ENCODE measurements at places on chromosomes 3 and 15.

DNA sequence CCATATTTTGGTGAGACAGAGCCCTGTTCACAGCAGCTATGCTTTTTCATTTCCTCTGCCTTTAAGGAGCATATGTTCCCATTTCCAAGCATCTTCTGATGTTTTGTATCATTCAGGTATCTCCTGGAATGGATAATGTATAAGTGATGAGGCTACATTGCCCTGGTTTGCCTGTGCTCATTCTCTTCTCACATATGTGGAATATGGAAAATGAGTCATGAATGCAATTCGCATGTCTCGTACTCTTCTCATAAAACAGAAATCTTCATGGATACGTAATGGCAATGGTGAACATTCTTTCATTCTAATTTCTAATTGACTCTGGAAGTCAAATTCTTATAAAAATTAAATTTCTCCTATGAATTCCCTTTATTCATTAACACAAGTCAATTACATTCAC lies 143.1 kb downstream of the CDIN1 start:
- no peak for DNase-seq

DNA sequence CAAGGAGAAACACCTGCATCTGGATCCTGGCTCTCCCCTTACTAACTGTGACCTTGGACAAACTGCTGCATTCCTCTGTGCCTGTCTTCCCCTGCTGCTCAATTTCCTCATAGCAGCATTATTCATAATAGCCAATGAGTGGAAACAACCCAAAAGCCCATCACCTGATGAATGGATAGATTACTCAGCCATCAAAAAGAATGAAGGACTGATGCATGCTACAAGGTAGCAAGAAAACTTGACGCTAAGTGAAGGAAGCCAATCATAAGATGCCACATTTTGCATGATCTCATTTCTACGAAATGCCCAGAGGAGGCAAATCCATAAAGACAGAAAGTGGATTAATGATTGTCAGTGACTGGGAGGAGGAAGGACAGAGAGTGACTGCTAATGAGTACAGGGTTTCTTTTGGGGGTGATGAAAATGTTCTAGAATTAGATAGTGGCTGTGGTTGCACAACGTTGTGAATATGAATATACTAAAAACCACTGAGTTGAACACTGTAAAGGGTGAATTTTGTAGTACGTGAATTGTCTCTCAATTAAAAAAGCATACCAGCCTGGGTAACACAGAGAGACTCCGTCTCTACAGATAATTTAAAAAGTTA lies 11.2 kb downstream of the IGDCC4 start:
- no peak for DNase-seq

DNA sequence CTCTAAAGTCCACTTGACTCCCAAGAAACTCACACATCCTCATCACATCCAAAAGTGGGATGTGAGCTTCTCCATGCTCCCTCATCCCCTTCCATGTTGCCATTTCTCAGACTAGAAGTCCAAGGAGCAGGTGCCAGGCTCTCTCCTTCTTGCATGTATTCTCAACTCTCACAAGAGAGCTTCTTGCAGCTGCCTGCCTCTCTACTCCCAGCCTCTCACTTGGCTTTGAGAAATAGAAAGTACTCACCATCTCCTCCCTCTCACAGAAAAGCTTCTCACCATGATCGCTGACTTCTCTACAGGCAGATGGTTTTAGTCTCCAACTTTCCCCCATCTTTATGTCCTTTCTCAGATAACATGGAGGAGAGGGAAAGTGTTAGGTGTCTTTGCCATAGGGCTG lies 26.6 kb downstream of the COL8A1 start:
- DNase-seq = no peak

- DNase-seq = no peak
These were observed 89.5 kb downstream of the RAB11A start for GRCh38 chr15:65958835-65959234.

DNA sequence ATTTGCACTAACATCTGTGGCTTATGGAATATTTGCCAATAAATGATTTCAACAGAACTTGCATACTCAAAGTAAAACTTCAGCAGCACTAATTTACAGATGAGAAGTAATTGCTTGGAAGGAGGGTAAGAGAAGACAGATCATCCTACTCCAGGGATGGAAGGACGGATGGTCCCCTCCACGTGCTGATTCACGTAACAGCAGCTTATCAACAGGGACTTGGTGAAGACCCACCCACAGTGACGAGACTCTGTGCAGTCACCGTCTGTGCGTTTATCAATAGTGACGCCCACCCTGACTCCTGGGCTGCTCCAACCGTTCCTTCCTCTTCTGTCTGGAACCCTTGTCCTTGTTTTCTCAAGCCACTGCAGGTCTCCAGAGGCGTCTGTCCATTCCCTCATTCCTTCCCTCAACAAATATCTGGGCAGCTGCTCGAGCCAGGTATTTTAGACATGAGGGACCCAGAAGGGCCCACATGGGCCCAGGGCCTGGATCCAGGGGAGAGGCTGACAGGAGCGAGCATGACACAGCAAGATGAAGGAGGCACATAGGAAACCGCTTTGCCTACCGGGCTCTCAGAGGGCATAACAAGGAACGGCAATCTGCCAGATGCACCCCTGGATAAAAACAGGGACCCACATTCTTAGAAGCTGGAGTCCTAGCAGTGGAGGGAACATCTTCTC lies 33.3 kb downstream of the PCSK6 start:
- no peak for DNase-seq

DNA sequence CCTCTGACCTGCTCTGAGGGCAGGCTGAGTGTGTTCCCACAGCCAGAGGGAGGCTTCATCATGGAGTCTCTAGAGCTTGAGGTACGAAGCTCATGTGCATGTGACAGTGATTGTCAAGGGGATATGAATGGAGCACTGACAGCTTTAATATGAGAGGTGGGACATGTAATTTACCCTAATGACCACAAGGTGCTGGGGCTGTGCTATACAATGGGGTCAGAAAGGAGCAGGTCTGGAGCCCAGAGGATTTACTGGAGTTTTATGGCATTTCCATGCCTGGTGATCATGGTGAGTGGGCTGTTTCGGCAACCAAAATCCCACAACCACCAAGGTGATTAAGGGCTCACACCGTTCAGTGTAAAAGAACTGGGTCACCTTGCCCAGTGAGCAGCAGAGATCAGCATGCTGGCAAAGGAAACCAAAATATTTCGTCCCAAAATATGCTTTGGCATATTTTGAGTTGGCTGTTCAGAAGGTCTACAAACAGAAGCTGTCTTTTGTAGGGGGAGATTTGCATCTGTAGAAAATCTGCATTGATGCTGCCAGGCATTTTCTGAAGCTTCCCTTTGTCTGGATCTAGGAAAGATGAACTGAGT lies 40.1 kb upstream of the RASGRF1 start:
- DNase-seq = no peak

DNA sequence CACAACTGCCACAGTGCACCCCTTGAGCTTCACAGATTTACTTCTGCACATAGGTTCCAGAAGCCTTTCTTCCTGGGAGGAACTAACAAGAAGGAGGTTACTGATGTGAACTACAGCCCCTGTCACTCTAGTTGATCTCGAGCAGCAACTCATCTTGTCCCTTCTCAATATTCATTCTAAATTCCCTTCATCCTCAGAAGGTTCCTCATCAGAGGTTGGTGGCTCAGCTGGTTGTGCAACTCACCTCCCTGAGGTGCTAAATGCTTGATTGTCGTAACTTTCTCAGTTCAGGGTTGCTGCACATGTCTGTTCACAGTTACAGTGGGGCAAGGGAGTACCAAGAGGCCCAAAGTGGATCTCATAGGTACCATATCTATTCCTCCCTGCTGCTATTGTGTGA lies 5.7 kb upstream of the A4GNT start:
- DNase-seq = no peak

- no peak for DNase-seq
These were observed 73.8 kb downstream of the RPLP1 start for GRCh38 chr15:69526081-69527061.

GRCh38 chr3:101876142-101876541 lies 26.8 kb downstream of the NFKBIZ start:
- DNase-seq = no peak

DNA sequence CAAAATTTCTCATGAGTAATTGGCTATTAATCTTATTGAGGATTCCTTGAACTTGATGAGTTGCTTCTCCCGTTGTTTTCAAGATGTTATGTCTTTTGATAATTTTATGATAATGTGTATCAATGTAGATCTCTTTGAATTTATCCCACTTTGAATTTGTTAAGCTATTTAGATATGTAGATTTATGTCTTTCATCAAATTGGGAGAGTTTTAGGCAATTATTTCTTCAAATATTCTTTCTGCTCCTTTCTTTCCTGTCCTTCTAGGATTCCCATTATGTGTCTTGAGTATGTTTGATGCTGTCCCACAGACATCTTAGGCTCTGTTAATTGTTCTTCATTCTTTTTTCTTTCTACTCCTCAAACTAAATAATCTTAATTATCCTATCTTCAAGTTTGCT lies 68.1 kb upstream of the FGD5 start:
- DNase-seq = no peak

- DNase-seq = no peak
These were observed 15.0 kb downstream of the TASOR start for GRCh38 chr3:56667973-56668579.

GRCh38 chr3:37132334-37132733 lies 42.0 kb downstream of the LRRFIP2 start:
- DNase-seq = no peak

GRCh38 chr15:76636059-76636458 lies 269.1 kb downstream of the SCAPER start:
- no peak for DNase-seq

- no peak for DNase-seq
These were observed 13.1 kb downstream of the COL8A1 start for GRCh38 chr3:99651531-99651930.

GRCh38 chr15:86247249-86247955 lies 167.7 kb downstream of the AGBL1 start:
- DNase-seq = no peak

GRCh38 chr3:192795021-192795420 lies 67.7 kb upstream of the FGF12 start:
- DNase-seq = no peak

DNA sequence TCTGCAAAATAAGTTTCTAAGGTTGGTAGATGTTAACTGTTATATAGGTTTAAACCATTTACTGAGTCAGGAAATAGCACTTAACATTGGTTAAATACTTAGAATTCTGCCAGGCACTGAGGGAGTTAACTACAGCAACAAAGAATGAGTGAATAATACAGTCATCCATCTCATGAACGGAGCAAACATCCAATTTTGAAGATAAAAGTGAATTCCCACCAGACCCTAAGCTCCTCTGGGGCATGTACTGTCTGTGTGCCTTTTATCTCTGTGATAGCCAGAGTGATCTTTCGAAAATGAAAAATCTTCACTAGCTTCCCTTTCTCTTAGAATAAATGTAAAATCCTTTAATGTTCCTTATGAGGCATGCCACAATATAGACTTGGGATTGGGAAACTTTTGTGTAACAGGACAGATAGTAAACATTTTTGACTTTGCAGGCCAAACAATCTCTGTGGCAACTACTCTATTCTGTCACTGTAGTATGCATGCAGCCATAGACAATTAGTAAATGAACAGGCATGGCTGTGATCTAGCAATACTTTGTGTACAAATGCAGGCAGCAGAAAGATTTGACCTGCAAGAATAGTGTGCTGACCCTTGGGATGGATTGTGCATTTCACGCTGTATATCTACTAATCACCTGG lies 294.5 kb upstream of the LMCD1 start:
- DNase-seq = no peak

DNA sequence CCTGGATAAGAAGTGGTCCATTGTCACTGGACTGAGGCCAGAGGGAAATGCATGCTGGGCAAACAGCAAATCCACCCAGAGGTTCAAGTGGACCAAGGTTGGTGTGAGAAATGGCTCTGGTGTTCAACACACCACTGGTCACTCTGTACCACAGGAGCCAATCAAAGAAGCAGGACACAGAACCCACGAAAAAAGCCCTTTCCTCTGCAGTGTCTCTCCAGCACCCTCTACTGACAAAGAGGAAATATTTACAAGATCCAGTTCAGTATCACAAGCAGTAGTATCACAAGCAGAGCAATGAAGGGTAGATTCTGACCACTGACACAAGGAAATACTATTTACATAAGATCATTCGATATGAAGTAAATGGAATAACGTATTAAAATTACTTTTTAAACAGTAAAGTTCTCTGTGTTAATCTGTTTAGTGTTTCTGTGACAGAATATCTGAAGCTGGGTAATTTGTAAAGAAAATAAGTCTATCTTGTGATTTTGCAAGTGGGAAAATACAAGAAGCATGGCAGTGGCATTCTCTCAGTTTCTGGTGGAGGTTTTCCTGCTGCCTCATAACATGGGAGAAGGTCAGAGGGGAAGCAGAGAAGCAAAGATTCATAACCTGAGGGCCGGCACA lies 390.7 kb downstream of the EFHB start:
- DNase-seq = no peak

- no peak for DNase-seq
These were observed 44.7 kb downstream of the MYO1E start for GRCh38 chr15:59327942-59328341.

DNA sequence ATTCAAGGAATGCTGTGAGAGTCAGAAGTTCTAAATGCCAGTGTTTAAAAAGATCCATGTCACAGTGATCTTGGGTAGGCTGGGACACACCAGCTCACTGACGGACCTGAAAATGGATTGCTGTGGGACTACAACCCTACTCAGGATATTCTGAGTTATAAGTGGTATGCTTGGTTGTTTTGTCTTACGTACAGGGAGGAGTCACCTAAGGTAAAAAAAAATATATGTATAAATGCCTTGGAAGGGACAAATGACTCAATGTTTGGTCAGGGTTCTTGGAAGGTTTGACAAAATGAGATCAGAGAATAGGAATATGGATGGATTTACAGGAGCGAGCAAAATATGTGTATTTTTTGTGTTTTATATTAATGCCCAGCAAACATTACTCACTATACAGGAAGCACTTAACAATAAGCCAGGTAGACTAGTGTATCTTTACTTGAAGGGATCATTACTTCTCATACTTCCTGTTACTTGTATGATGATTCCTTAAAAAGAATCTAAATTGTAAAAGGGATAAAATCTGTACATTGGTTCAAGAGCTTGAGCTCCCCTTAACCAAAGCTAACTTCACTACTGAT lies 767.3 kb downstream of the GBE1 start:
- no peak for DNase-seq

GRCh38 chr15:67571648-67572415 lies 29.3 kb downstream of the MAP2K5 start:
- no peak for DNase-seq

DNA sequence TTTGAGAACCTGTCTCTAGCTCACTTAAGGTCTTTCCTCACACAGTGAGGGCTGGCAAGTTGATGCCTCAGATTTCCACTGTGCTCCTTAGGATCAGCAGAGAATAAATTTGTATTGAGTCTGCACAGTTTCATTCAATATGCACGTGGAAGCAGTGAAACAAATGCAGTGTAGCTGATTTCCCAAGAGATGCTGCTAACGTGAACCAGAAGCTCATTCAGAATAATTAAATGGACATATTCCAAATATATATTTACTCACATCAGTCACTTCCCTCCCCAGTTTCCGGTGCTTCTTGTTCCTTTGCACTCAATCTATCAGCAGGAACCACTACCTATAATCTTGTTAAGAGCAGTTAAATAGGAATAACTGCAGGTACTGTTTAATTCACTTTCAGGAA lies 86.1 kb downstream of the UNC13C start:
- no peak for DNase-seq

Measured in DMS79 treated with DMSO at 0.1 percent for 48 hours (cell line).